Suppressor macrophage treated with lipopolysaccharide for 1 hour (primary cell): ENCODE measurements at places on chromosomes 6 and 20.

DNA sequence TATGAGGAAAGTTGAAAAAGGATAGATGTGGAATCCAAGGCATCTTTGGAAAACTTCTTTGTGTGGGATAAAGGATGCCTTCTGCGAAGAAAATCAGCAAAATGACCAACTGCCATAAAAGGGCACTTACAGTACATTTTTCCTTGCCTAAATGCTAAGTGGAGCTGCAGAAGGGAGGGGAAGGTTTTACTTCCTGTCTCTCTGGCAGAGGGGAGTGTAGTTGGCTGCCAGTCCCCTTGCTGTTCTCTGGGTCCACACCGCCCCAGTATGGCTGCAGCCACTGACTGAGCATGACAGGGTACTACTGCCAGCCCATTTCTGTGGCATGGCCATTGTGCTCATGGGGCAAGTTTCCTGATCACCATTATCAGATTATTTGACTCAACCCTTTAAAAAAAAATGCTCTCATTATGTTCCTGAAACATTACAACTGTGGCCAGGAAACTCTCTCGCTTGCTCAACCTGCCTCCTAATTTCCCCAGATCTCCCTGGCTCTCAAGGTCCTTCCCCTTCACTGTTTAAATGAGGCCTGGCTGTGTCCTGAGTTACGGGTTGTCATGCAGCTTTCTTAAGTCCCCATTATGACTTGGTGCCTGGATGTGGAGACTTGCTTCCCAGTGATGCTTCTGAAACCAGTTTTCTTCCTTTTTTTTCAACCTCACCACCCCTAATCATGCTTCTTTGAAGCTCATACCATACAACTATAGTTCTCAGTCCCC is 34.5 kb upstream of the FAM184A start:
- DNase-seq = peak; percentile 71

- no peak for DNase-seq
Measured at GRCh38 chr6:41887331-41887751, 7.8 kb downstream of the USP49 start.

DNA sequence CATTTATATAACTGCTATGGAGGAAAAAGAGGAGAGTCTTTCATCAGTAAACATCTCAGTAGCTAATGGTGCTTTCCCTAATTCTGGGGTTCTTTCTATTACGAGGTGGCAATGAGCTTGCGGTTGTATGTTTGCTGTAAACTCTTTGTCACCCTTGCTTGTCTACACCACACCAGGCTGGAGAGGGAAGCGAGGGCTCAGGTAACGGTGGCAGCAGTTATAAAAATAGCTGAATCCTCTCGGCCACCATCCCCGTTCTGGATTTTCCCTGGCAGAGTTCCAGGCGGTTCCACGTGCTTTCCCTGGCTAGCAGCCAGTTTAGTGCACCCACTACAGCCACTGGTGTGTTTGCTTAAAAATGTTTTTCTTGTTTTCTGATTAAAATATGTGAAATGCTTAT is 39.0 kb downstream of the MAS1 start:
- DNase-seq = peak; percentile 42

- no peak for DNase-seq
Measured at GRCh38 chr20:54090230-54091119, 20.1 kb upstream of the BCAS1 start.
